NCI-H524 (cell line): ENCODE measurements at places on chromosomes 4 and X.

- DNase-seq: no peak
Measured at GRCh38 chr4:108129196-108129595, 39.5 kb downstream of the LEF1 start.

DNA sequence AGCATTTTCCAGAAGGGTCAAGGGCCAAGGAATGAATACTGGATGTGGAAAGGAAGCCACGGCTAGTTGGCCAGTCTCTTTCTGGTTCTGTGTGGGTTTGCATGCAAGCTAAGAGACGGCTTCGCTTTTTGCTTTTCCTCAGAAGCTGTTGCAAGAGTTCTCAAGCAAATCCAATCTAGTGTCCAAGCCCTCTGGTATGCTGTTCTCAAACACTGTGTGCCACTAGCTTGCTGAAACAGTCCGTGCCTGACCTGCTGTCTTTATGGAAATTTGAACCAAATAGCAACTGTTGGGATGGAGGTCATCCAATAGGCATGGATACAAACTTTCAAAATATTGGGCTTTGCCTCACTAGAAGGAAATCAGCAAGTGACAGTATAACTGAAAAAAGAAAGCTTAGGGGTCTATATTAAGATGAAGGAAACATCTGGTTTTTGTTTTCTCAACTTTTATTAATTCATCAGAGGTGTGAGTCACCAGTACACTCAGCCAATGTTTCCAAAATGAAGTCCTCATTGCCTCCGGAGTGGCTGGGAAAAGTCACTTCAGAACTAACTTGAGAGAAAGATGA, 70.5 kb downstream of the SLC9A6 start:
- DNase-seq: no peak

DNA sequence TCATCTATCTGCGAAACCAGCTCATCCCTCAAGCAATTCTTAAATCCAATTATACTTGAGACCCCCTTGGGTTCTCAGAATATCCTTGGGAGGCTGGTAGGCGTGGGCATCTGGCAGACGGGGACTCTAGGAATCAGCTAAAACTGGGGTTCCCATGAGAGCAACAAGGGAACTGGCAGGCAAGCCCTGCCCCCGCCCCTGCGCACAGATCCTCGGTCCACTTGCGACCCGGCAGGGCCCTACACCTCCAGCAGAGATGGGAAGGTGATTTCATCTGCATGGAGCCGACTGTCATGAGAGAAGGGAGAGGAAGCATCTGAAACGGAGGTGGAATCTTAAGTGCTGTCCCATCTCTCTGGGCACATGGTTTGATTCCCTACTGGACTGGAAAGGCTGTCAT, 9.9 kb upstream of the C4orf50 start:
- no peak for DNase-seq

DNA sequence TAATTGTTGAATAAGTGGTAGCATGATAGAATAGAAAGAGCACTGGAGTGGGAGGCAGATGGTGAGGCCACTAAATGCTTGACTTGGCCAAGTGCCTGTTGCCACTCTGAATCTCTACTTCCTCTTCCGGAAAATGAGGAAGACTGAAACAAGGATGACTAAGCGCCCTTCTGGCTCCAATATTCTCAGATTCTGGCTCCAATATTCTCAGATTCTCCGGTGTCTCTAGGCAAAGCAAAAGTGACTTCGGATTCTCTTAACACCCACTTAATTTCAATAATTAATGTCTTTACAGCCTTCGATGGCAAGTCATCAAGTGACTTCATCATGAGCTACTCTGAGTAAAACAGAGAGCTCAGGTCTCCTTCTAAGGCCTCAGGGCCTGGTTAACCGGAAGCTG, 402.2 kb upstream of the FGF13 start:
- DNase-seq: no peak

DNA sequence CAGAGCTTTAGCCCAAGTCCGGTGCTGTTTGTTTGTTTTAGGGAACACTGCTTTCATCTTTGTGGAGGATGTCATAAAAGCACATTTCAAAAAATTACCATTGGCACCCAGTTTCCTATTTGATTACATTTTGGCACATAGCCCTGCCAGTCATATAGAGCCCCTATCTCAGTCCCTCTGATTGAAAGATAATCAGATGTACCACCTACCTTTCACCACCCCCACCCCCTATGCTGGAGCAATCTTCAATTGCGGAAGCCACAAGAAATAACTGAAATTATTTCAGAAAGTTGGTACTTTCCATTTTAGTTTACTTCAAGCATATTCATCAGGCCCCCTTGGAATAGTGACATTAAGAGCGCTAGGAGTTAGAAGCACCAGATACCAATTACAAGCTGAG, 136.7 kb upstream of the RPL34 start:
- DNase-seq: no peak

DNA sequence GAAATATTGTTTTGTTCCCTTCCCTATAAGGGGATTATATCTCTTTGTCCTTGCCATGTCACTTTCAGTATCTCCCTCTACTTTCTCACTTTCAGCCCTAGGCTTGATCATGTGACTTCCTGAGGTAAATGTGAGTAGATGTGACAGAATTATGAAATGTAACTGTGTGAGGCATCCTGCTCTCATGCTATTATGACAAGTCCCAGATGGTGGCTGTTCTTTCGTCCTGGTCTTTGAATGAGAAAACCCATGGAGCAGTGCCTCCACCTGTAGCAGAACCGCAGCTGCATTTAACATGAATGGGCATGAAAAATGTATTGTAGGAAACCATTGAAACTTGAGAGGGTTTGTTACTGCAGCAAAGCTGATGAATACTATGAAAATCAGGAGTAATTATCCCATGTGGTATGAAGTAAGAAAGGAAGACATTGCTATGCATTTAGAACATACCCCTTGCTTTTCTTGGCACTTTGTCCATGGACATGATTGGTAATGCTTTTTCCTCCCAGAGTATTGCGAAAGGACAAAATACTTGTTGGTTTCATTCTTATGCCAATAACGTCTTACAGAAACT, 202.2 kb upstream of the GPRIN3 start:
- no peak for DNase-seq

DNA sequence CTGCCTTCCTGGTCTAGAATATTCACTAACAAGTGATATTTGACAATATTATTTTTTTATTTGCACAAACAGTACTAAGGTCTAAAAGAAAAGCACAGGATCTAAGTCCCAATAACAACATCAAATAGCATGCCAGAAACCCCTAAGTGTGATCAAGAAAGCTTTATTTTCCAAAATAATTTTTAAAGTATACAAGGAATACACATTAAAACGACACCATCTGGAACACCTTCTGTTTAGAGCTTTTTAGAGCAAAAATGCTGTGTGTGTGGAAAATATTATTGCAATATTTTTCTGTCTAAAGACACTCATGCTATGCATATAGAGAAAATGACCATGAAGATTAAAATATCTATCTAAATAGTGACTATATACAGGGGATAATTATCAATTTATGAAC, 103.1 kb downstream of the ARAP2 start:
- no peak for DNase-seq

DNA sequence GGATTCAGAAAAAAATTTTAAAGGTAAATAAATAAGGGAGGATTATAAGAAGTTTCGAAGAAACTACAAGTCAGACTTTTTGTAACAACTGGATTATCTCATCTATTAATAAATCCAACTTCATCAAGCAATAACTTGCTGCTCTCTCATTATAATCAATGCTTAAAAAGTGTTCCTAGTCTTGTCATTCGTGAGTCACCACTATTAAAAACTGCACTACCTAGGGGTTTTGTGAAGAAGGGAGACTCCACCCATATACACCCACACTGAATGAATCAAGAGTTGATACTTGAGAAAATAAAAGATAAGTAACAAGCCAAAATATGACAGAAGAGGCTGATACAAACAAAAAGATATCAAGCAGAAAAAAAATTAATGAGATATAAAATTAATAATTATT, 360.5 kb downstream of the ZNF674 start:
- no peak for DNase-seq

GRCh38 chr4:3047464-3048286, 26.7 kb downstream of the HTT-AS start:
- peak; percentile 72 for DNase-seq

DNA sequence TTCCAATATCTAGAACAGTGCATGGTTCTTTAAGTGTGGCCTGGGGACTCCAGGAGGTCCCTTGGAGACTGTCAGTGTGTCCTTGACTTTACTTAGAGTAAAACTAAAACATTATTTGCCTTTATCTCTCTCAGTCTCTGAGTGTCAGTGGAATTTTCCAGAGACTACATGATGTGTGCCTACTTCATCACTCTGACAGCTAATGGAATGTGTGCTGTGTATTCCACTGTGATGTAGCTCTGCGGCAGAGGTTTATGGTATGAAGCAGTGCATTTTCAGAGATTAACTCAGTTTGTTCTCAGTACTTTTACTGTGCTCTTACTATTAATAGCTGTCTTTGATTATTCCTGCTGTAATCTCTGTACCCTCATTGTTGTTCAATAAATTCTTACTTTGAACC, 85.6 kb downstream of the MANBA start:
- DNase-seq: no peak

GRCh38 chrX:30851449-30851848, 37.6 kb downstream of the TAB3 start:
- no peak for DNase-seq

GRCh38 chr4:2172627-2173231, 69.2 kb downstream of the HAUS3 start:
- no peak for DNase-seq

DNA sequence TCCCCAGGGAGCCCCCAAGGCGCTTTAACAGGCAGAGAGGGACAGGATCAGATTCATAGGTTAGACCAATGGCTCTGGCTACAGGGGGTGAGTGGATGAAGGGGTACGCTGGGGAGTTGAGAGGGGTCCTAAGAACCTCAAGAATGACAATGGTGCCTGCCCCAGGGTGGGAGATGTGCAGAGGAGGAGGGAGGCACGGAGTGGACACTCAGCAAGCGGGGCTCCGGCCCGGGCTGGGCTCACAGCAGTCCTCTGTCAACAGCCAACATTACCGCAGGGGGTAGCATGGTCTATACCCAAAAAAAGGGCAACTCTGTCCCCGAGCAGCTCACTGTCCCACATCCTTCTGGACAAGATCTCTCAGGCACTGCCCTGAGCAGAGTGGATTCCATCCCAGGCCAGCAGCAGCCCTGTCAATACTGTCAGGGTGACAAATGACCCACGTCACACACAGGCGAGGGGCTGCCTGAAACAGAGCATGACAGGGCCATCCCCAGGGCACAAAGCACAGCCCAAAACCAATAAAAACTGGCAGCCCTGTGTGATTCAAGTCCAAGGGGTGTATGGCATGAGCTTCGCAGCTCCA, 47.7 kb upstream of the PPP2R2C start:
- DNase-seq: no peak

- peak; percentile 22 for DNase-seq
Measured at GRCh38 chrX:48578661-48579128, 4.4 kb downstream of the RBM3 start.

DNA sequence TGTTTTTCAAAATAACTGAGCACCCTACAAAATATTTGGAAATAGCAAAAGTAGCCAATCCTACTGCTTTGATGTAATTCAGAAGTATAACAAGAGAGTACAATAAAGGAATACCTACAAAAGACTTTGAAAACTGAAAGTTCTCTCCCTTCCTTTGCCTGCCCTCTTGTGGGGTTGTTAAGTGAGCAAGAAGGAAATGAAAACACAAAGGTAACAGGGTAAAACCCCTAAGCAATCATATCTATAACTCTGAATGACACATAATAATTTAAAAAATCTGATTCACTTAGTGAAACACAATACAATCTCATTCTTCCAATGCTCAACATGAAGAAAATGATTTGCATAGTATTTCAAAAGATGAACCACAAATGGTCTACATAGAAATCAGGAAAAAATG, 98.2 kb downstream of the FRYL start:
- no peak for DNase-seq

- no peak for DNase-seq
Measured at GRCh38 chr4:2811830-2812611, 19.1 kb downstream of the SH3BP2 start.

GRCh38 chrX:68183612-68184214, 249.6 kb downstream of the OPHN1 start:
- DNase-seq: peak; percentile 54

- no peak for DNase-seq
Measured at GRCh38 chr4:739569-739968, 33.9 kb downstream of the PCGF3 start.

GRCh38 chr4:65139998-65140397, 530.3 kb downstream of the EPHA5 start:
- DNase-seq: no peak

DNA sequence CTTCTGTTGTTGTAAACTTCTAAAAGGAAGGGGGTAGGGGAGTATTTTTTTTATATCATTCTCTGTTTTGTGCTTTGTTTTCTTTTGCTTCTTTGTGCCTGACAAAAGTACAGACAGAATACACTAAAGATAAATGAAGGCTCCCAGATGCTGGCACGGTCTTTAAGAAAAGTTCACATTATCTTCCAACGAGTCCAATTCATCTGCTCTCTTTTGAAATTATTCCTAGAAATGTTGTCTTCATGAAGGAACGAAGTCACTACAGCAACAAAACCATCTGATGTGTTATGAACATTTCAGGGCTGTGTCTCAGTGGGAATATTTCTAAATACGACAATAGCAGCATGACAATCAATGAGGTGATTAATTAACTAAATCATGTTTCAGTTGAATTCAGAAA, 813.8 kb upstream of the HTR2C start:
- no peak for DNase-seq

- no peak for DNase-seq
Measured at GRCh38 chrX:13428053-13428786, 108.4 kb upstream of the ATXN3L start.

- DNase-seq: no peak
Measured at GRCh38 chrX:95835223-95835622, 849.4 kb upstream of the DIAPH2 start.

DNA sequence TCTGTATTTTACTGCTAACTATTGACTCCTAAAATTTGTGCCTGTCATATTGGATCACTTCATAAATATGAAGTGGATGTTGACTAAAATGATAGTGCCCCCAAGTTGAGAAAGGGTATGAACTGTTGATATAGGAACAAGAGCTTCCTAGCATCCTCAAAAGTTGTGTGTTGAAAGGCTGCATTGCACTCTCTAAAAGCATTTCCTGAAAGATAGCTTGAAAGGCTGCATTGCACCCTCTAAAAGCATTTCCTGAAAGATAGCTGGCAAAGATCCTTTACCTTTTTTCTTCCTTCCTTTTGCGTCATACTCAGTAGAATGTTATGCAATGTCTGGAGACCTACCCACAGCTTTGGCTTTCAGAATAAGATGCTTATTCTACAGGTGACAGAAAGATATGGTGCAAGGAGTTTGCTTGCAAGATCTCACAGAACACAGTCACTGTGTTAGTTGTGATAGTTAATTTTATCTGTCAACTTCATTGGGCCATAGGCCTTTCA, 274.6 kb upstream of the GALNTL6 start:
- DNase-seq: no peak

DNA sequence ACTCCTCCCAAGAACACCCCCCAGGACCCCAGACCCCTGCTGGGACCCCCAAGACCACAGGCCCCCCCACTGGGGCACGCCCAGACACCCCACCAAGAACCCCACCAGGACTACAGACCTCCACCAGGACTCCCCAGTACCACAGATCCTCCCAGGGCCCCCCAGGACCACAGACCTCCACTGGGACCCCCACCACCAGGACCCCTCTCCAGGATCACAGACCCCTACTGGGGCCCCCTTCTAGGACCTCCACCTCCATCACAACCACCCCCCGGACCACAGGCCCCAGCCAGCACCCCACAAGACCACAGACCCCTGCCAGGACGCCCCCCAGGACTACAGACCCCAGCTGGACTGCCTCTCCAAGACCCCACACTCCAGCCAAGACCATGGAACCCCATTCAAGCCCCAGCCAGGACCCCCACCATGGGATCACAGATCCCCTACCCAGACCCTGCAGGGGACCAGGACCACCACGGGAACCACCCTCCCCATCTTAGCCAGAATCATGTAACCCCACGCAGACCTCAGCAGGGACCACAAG, 855 bp upstream of the DHRSX start:
- no peak for DNase-seq
